Motor neuron (in vitro differentiated cells): ENCODE measurements at places on chromosomes 12 and 14.

GRCh38 chr12:127964717-127965116 lies 302.3 kb upstream of the TMEM132C start:
- ATAC-seq, result no peak

GRCh38 chr12:124188561-124189405 lies 106.1 kb upstream of the RFLNA start:
- peak; percentile 82 for ATAC-seq

GRCh38 chr12:104150416-104150815 lies 12.4 kb upstream of the NFYB start:
- no peak for ATAC-seq

- no peak for ATAC-seq
These were observed 394.6 kb downstream of the AEBP2 start for GRCh38 chr12:19833775-19834501.

DNA sequence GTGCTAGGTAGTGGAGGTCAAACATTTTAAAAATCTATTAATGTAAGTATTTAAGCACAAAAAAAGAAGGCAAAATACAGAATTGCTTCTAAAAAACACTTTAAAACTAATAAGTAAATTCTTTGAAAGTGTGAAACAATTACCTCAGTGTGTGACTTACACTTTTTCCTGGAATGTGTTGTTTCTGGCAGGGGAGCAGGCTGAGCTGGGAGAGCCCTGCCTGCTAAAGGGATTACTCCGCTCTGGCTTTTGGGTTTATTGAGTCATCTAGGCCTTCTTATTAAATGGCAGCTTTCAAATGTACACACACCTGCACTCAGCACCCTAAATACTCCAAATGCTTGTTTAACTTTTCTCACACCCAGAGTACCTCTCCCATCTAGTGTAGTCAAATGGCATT lies 279.8 kb downstream of the AKAP6 start:
- no peak for ATAC-seq

- ATAC-seq, result no peak
These were observed 115.1 kb downstream of the GALC start for GRCh38 chr14:87877877-87878276.

- ATAC-seq, result no peak
These were observed 37.2 kb downstream of the GABARAPL1 start for GRCh38 chr12:10249690-10250455.

GRCh38 chr14:34983786-34984185 lies 994 bp downstream of the SRP54 start:
- ATAC-seq, result no peak

- ATAC-seq, result peak; percentile 94
These were observed 44.2 kb downstream of the CCDC175 start for GRCh38 chr14:59532419-59532818.

GRCh38 chr14:77848031-77848430 lies 48.1 kb downstream of the ADCK1 start:
- ATAC-seq, result no peak

DNA sequence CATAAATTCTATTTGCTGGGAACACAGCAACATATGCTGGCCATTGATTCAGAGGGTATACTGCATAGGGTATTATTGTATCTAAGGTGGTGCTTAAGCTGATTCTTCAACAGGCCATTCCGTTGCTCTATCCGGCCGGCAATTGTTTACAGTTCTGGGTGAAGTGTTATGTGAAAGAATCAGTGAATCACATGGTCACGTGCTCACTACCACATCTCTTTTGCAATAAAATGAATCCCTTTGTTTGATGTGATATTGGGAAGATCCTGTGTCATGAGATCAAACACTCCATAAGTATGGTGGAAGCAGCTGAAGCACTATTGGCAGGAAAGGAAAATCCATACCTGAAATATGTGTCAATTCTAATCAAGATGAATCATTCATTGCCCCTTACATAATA lies 7.6 kb upstream of the USP15 start:
- no peak for ATAC-seq

- ATAC-seq, result no peak
These were observed 2.3 kb downstream of the DAZAP2 start for GRCh38 chr12:51240971-51241370.

DNA sequence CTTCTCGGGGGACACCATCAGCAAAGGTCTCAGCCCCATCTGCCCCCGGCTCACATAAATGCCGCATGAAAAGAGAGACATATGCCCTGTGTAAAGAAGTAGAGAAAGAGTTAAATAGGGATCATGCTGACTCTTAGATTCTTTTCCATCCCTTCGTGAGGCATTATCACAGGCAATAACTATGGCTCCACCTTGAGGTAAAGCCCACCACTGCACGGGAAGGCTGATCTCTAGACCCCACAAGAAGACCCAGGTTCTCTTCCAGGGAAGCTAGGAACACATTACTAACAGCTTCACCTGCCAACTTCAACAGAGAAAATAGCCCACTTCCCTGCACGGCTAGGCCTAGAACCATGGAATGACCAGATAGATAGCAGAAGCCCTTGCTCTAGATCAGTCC lies 14.1 kb upstream of the NOP2 start:
- no peak for ATAC-seq

DNA sequence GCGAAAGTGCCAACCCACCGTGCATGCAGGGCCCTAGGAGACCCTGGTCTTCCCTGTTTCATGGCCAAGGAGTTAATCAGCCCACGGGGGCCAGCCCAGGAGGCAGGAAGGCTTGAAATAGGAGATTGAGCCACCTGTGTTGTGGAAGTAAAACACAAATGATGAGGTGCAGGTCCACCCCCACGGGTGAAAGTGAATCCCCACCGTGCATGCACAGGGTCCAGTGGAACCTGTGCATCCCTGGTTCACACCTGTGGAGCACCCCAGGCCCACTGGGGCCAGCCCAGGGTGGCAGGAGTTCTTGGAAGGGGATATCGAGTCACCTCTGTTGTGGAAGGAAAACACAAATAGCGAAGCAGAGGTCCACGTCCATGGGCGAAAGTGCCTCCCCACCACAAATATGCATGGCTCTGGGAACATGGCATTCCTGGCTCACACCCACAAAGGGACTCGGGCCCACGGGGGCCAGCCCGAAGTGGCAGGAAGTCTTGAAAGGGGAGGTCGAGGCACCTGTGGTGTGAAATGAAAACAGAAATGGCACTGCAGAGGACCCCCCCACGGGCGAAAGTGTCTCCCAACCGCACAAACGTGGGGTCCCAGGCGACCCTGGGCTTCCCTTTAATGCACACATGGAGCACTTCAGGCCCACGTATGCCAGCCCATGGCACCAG lies 381.5 kb downstream of the ALG10 start:
- no peak for ATAC-seq

- no peak for ATAC-seq
These were observed 59.1 kb downstream of the ANKRD9 start for GRCh38 chr14:102450206-102451063.

GRCh38 chr14:24837280-24838046 lies 203.5 kb upstream of the GZMB start:
- ATAC-seq, result no peak

GRCh38 chr12:113240395-113240794 lies 19.1 kb downstream of the TPCN1 start:
- no peak for ATAC-seq

DNA sequence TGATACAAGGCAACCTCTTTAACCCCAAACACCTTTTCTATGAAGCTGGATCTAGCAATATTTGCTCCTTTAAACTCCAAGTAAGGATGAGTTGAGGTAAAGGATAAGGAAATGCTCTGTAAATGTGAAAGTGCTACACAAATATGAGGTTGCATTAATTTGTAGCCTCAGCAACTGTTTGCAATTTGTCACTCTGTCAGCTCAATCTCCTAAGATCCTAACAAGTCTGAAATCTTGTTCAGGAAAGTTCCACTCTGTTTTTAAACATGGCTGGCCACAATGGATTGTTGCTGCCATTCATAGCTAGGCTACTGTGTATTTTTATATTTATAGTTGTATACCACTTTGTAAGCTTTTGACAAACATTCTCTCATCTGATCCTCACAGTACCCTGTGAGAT lies 51.3 kb downstream of the SCN8A start:
- ATAC-seq, result no peak

DNA sequence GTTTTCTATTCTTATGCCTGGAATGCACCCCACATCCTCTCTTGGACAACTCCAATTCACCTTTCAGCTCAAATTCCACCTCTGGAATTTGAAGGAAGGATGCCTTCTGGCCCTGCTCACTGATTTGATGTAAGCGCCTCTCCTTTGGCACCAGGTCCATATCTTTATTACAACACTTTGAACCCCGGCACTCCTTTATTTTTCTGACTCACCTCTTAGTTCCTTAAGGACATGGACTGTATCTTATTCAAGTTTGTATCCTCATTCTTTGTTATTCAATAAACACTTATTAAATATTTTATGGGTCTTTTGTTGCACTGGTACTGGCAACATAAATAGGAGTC lies 3.1 kb downstream of the GALC start:
- ATAC-seq, result no peak

DNA sequence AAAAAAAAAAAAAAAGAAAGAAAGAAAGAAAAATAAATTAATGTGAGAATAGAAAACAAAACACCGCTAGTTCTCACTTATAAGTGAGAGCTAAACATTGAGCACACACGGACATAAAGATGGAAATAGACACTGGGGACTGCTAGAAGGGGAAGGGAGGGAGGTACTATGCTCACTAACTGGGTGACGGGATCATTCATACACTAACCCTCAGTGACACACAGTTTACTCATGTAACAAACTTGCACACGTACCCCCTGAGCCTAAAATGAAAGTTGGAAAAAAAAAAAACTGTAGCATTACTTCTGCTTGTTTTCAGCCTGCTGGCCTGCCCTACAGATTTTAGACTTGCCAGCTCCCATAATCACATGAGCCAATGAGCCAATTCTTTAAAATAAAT lies 10.5 kb upstream of the PRMT5 start:
- ATAC-seq, result no peak

- ATAC-seq, result no peak
These were observed 666.5 kb downstream of the FLRT2 start for GRCh38 chr14:86196471-86196870.

GRCh38 chr12:109266106-109266879 lies 42.8 kb downstream of the FOXN4 start:
- ATAC-seq, result no peak

- ATAC-seq, result peak; percentile 12
These were observed 283 bp downstream of the LMO3 start for GRCh38 chr12:16605642-16606116.

- ATAC-seq, result peak; percentile 27
These were observed 7.9 kb downstream of the NACA start for GRCh38 chr12:56716933-56717880.
